ENCODE measurements at places on chromosomes 13 and 19.

- DNase-seq: no peak
Observed at GRCh38 chr13:94880463-94880862, 168.1 kb upstream of the SOX21 start.

GRCh38 chr13:79197933-79198332, 208.1 kb downstream of the RBM26 start:
- DNase-seq: no peak

DNA sequence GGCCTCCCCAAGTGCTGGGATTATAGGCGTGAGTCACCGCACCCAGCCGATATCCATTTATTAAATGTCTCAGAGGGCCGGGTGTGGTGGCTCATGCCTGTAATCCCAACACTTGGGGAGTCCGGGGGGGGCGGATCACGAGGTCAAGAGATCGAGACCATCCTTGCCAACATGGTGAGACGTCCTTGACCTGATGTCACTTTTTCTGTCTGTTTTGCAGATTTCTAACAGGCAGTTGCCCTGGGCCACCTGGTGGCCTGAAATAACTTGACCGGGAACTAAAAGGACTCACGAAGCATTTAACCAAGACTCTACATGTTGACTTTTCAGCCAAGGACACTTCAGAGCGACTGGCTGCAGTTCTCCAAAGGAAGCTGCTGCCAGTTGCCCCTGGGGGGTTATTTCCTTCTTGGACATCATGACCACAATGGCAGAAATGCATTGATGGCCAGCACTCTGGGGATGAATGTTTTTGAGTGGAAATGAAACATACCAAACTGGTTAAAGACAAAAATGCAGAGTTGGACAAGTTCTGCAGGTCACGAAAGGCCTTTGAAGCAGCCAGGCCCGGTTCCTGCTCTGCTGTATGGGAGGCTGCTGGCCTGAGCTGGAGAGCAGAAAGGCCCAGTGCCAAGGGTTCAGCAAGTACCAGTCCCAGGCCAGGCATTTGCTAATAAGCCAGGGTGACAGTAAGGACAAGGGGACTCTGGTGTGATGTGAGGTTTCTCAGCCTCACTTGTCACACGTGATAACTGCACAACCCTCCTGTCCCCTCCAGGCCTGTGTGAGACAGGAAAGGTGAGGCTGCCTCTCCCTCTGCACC, 8.3 kb downstream of the ZNF837 start:
- no peak for DNase-seq

DNA sequence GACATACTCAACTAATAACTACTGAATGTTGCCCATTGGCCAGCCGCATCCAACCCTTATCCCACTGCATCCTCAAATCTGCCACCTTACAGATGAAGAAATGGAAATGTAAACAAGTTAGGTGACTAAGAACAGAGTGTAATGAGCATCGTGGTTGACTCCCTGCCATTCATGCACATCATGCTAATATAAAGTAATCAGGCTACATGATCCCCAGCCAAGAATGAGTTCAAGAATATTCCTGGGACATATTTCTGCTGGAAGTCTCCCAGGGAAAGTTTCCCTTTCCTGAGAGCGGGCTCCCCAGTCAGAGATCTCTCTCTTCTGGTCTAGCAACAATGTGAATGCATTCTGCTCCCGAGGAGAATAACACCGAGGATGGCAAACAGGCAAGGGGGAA, 55.9 kb upstream of the SERP2 start:
- DNase-seq: no peak

GRCh38 chr19:51755571-51755970, 3.9 kb upstream of the FPR1 start:
- no peak for DNase-seq

DNA sequence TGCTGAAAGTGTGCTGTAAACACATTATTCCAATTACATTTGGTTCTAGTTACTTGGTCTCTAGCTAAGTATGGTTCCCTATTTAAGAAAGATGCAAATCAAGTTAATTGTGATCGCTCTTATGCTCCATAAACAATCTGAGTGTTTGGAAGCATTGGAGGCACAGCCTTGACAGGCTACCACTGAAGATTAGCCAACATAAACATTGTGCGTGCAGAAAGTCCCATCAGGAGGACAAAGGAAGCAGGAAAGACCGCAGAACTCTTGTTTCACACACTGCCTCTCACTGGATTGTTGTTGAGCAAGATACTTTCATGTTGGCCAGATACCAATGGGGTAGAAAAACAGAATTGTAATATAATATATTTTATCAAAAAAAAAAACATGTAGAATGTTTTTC, 814.4 kb downstream of the EFNB2 start:
- no peak for DNase-seq

GRCh38 chr19:49097453-49098288, 12.4 kb downstream of the SNRNP70 start:
- peak; percentile 76 for DNase-seq

DNA sequence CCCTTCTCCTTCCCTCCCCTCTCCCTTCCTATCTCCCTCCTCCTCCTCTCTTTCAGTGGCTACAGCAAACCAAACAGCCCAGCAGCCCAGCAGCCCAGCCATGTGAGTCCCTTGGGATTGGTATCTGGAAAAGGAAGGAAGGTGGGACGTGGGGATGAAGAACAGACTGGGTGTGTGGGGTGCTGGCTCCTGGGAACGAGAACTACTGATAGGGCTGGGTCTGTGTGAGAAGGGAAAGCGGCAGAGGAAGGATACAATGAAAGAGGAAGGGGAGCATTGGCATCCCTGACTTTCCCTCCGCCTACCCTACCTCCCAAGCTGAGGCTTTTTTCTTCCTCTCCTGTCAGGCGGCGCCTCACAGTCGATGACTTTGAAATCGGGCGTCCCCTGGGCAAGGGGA, 863 bp downstream of the AURKC start:
- no peak for DNase-seq

GRCh38 chr19:45798995-45799517, 6.4 kb upstream of the DMWD start:
- no peak for DNase-seq
